Epithelial cell of prostate (primary cell): ENCODE measurements at places on chromosomes 6 and 20.
A peak's percentile ranks its signal among the peaks of the same experiment; 100 is the strongest.

- DNase-seq = peak; percentile 20
These were observed 164.1 kb downstream of the TAF4 start for GRCh38 chr20:61901392-61902220.

GRCh38 chr6:119390247-119390793, 40.8 kb upstream of the MAN1A1 start:
- DNase-seq = no peak

- no peak for DNase-seq
These were observed 8.5 kb upstream of the REPS1 start for GRCh38 chr6:138996524-138996923.

DNA sequence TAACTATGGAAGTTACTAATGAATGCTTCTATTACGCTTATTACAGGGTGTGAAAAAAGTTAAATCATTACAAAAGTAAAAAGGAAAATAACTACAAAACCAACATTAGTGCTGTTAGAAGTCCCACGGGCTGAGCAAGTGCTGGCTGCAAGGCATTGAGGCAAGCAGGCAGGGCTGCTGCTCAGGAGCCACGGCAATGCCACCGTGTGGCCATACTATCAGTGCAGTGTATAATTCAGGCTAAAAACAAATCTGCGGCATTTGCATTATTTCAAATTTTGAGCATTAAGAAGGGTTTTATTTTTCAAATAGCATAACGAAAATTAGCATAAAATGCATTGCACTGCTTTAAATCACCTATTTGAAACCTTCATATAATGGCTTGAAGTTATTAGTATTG, 17.1 kb downstream of the IFNGR1 start:
- no peak for DNase-seq

DNA sequence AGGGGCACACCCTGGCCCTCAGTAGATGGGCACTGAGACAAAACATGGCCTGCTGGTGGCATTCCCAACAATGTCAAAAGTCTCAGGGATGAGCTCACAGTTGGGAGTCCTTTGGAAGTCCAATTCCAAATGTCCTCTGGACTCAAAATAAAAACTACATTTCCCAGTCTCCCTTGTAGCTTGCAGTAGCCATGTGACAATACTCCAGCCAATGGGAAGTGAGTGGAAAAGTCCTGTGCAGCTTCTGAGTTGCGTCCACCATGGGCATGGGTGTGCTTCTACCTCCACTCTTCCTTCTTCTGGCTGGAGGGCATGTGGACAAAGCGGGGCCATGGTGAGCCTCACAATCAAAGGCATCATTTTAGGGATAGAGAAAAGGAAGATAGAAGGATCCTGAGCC, 5.8 kb upstream of the ADAM33 start:
- no peak for DNase-seq

DNA sequence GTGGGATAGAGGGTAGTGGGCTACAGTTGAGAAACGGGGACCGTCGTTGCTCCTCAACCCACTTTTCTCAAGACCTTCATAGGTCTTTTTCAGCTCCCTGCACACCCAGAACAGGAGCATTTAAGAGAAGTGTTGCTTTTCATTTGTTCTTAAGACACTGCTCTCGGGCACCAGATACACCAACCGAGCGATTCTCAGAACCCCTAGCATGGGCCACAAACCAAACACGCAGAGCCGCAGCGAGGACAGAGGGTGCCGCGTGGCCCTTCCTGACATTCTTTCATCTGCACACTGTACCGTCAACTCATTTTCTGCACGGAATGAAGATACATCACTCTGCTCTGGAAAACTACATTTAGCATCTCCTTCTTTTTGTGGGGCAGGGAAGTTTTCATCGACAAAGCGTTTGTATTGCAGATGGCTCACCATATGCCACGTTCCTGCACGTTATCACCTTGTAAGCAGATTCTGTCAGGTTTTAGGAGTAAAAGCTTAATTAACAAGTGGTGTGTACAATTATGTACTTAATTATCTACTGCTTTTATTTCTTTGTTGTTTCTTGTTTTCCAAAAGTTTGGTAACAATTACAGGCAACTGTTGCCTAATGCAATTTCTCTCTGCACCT, 70.4 kb upstream of the MLN start:
- DNase-seq = no peak

DNA sequence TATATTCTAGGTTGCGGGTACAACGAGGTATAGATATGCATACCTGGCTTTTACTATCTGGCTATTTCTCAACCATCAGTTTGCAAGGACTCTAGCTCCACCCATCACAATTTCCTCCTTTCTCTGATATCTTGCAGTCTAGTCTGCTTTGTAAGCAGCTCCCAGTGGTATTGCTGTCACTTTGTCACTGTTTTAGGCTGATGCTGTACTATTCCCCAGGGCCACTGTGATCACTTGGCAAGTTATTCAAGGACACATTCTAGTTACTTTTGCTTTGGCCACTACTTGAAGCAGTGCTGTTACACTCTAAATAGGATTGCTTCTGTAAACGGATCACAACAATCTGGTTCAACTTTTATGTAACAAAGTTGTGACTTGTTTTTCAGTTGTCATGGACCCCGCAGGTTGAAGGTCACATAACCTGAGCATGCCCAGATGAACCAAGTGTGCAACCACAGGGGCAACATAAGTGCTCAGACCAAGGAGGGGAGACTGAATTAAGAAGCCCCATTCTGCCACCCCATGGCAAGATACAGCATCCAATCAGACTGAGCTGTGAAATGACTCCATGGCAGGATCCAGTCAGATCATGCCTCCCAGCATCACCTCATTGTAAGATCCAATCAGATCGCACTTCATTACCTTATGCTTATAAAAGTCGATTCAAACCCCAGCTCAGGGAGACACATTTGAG, 588.4 kb upstream of the CITED2 start:
- DNase-seq = no peak
